ENCODE measurements at places on chromosomes 5 and 9. TPM values are rescaled to one million over a fixed set of nuclear protein-coding genes. Genes with fewer than 3 reads are reported as not detected.
A peak's percentile ranks its signal among the peaks of the same experiment; 100 is the strongest.

DNA sequence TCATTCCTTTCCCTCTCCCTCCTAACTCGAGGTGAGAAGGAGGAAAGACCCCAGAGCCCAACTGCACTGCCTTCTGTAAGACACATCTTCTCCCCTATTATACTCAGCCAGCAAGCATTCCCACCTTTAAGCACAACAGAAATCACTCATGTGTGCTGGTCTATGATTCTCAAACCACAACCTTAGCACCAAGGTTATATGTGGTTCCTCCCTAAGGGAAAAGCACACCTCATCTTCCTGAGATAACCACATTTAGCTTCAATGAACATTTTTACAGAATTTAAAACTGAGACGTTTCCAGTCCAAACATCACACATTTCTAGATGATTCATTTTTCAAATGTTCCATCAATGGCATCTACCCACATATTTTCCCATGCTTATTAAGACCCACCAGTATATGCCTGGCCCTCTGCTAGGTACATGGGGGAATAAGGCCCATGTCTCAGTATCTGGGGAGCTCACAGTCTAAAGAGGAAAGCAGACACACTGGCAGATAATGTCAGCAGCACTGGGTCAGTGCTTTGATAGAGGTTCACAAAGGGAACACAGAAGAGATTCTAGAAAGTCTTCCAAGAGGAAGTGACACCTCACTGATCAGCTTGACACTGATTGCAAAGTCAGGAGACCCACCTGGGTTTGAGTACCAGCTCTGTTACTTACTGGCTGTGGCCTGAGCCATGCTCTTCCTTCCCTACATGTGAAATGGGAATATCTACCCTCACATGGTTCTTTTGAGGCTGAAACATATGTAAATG is 245.4 kb downstream of the DENND1A start:
- peak; percentile 70 for DNase-seq

GRCh38 chr9:76018761-76019160 is 128.3 kb downstream of the PCSK5 start:
- DNase-seq: no peak

The SHC3 gene
- 2.1 TPM for total RNA-seq

- DNase-seq: no peak
Observed at GRCh38 chr5:55620766-55621160, 86.0 kb upstream of the PLPP1 start.

- DNase-seq: no peak
Observed at GRCh38 chr9:72424131-72424530, 59.1 kb upstream of the ZFAND5 start.

DNA sequence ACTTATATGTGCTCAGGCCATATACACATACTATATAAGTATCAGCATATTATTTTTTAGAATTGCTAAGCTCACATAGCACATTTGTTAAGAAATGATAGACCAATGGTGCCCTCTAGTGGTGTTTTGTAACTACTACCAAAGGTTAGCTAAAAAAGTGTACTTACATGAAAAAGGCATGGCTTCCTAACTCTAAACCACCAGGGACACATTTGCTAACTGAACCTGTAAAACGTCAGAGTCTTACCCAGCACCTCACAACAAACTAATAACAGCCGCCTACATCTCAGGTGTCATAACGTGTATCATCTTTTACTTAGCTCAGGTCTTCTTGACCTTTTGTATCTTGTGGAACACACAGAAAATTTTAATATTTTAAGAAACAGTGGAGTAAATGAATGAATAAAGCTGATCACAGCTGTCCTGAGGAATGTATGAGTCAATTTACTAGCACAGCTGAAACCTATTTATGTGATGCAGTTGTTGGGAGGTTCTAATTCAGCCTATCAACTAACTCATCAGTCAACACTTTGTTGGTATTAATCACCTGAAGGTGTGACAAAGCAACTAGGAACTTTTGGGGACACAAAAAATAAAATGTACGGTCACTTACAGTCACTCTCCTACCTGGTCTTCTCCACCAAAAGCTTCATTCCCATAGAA is 72.9 kb downstream of the BAAT start:
- peak; percentile 79 for DNase-seq

DNA sequence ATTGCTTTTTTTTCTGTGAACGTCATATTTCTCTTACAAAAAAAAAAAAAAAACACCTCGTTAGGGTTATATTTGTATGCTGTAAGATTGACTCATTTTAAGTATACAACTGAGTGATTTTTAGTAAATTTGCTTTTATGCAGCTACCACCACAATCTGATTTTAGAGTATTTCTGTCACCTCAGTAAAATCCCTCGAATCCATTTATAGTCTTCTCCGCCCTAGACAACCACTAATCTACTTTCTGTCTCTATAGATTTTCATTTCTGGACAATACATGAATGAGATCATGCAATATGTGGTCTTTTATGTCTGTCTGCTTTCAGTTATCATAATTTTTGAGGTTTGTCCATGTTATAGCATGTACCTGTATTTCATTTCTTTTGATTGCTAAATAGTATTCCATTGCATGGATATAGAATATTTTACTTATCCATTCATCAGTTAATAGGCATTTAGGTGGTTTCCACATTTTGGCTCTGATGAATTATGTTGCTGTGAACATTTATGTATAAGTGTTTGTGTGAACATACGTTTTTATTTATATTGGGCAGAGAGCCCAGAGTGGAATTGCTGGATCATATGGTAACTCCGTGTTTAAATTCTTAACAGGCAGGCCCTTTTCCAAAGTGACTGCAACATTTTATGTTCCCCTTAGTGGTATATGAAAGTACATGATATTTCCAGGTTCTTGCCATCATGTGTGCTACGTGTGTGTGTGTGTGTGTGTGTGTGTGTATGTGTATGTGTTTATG is 171.4 kb downstream of the SGCD start:
- no peak for DNase-seq
